ENCODE measurements at places on chromosomes 5 and 9.
A peak's percentile ranks its signal among the peaks of the same experiment; 100 is the strongest.

GRCh38 chr9:91421128-91421765 lies 2.4 kb downstream of the NFIL3 start:
- no peak for DNase-seq

- DNase-seq = no peak
Observed at GRCh38 chr5:160451281-160451680, 29.6 kb downstream of the PTTG1 start.

GRCh38 chr9:134412298-134412711 lies 86.0 kb downstream of the RXRA start:
- no peak for DNase-seq

GRCh38 chr5:61232490-61233050 lies 70.3 kb upstream of the SMIM15 start:
- DNase-seq = no peak

- no peak for DNase-seq
Observed at GRCh38 chr5:97267767-97268166, 84.7 kb upstream of the RIOK2 start.

DNA sequence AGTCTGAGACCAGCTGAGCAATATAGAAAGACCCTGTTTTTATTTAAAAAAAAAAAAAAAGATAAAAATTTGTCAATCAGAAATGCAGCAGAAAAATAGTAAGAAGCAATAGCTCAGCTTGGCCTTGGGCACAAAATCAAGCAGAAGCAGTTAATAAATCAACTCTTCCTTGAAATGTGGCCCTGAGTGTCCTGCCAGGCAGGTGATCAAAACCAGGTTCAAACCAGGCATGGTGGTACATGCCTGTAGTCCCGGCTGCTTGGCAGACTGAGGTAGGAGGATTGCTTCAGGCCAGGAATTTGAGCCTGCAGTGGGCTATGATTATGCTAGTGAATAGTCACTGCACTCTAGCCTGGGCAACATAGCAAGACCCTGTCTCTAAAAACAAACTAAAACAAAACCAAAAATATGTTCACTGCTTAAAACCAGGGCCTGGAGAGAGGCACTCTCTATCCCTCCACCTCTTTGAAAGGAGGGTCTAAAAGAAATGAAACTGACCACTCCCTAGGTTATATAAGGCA lies 27.9 kb upstream of the KLF9 start:
- DNase-seq = no peak

DNA sequence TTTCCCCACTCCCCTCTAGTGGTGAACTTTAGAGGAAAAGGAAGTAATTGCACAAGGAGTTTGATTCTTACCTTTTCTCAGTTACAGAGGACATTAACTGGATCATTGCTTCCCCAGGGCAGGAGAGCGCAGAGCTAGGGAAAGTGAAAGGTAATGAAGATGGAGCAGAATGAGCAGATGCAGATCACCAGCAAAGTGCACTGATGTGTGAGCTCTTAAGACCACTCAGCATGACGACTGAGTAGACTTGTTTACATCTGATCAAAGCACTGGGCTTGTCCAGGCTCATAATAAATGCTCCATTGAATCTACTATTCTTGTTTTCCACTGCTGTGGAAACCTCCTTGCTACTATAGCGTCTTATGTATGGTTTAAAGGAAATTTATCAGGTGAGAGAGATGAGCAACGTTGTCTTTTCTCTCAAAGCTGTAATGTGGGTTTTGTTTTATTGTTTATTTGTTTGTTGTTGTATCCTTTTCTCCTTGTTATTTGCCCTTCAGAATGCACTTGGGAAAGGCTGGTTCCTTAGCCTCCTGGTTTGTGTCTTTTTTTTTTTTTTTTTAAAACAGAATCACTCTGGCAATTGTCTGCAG lies 25.3 kb downstream of the SLC22A5 start:
- no peak for DNase-seq

DNA sequence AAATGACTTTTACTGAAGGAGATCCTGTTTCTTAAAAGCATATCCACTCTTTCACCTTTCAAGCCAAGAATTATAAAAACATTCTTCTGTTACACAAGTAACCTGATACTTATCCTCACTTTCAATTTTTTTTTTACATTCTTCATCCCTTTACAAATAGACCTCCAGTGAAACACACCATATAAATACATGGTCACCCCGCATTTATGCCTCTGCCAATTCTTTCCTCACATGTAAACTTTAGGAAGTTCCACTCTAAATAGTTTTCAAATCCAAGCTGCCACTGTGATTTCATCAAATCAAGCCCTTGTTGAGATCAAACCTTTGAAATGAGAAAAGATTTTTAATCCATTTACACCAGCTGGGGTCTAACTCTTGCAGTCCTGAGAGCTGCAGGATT lies 40.0 kb downstream of the GAS1 start:
- no peak for DNase-seq

DNA sequence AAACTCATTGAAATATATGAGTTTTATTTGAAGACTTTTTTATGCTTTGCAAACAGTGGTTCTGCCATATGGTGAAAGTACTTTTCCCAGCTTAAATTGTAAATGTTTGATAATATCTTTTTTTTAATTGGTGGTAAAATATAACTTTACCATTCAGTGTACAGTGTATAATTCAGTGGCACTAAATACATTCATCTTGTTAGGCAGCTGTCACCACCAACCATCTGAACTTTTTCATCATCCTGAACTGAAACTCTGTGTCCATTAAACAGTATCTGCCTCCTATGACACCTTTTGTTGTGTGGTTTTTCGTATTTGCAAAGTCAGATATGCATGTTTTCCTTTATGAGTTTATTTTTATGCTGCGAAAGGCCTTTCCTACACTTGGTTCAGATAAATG lies 45.1 kb downstream of the FBXO38 start:
- no peak for DNase-seq

DNA sequence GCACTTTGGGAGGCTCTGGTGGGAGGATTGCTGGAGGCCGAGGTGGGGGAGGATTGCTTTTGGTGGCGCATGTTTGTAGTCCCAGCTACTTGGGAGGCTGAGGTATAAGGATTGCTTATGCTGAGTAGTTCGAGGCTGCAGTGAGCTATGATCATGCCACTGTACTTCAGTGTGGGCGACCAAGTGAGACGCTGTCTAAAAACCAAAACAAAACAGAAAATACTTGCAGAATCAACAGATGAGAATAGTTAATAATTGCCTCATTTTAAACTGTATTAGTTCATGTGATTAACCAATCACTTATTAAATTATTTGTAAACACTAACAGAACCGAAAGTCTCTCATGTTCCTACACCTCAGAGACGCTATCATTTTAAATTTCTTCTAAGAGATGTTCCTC lies 118.1 kb downstream of the CCDC171 start:
- DNase-seq = no peak

GRCh38 chr5:95808686-95809413 lies 13.7 kb downstream of the GLRX start:
- peak; percentile 62 for DNase-seq

GRCh38 chr5:76709762-76710161 lies 6.2 kb upstream of the F2R start:
- DNase-seq = no peak

DNA sequence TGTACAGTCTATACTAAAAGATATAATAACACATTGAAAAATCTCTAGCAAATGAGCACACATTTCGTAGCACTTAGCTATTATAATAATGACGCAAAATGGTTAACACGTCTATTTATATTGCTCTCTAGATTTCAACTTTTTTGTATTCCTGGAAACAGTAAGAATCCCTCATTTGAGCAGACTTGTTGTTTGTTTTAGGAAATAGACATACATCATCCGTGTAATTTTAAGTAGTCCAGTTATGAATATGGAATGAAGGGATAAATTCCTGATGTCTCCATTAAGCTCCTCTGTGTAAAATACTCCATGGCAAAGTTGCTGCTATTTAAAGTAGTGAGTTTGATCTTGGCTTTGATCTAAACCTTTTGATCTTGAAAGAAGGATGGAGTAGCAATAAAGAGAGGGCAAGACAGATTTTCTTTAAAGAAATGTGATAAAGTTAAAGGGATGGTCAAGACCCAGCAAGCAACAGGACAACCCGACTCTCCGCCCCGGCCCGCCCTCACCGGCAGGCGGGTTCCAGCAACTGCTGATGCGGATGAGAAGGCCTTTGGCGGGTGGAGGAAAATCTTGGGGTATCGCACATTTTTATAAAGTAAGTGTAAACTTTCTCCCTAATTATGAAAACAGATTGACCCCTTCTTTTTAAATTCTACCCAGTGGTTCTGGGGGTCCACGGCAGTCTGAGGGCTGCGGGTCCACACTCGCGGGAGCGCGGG lies 277.4 kb downstream of the AOPEP start:
- no peak for DNase-seq

DNA sequence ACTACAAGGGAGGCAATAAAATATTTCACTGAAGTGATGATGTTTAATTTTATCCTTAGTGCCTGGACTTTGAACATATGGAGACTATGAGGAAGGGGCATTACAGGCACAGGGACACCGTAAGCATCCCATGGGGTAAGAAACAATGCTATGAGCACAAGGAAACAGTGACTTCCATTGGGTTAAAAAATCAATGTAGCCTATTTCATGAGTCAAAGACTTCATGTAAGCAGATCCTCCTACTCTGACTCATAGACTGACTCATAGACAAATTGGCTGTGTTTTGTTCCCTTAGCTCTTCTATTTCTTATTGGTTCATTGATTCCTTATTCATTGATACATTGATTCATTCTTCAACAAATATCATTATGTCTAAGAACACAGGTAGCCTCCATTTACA lies 351.0 kb downstream of the PRELID2 start:
- DNase-seq = no peak

GRCh38 chr5:61132559-61132958 lies 29.7 kb downstream of the SMIM15 start:
- no peak for DNase-seq

DNA sequence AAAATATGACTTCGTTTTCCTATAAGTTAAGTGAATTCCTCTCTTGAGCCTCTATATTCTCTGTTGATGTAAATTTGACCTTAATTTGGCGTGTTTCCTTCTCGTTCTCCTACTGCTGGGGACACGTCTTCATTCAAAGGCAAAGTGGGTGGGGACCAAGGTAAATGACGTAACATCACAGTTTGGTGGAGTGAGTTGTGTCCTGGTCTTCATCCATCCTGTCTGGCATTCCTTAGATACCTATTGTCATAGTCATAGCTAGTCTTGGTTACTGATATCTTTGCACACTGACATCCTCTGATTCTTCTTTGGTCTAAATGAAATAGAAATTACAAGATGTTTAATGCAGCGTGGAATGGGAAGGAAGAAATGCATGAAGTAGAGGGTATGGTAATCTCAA lies 108.5 kb downstream of the NNT start:
- DNase-seq = no peak

DNA sequence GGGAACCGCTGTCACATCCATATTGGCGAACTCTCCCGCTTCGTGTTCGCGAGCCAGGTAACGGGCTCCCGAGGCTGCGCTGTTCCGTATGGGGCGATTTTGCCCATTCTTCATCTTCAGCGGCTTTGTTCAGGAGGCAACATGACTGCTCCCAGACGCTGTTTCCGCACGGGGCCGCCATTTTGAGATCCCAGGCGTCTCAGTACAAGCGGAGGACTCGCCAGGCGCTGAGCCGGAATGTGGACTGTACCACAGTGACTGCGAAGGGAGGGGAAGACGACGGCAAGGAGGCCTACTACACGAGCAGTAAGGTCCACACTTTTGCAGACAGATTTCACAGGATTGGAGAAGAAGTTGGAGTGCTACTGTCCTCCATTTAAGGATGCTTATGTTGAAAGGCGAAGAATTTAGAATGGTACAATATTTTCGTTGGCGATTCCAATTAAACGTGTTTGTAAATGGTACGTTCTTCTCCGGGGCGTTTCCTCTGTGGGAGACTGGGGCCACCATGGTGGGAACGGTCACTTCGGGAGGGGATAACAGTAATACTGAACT lies 41.6 kb upstream of the ZNF300 start:
- no peak for DNase-seq

- no peak for DNase-seq
Observed at GRCh38 chr9:93908591-93909241, 46.4 kb downstream of the BARX1 start.

GRCh38 chr9:27755846-27756245 lies 182.6 kb upstream of the C9orf72 start:
- DNase-seq = no peak

- no peak for DNase-seq
Observed at GRCh38 chr9:17587113-17587512, 8.2 kb downstream of the SH3GL2 start.

DNA sequence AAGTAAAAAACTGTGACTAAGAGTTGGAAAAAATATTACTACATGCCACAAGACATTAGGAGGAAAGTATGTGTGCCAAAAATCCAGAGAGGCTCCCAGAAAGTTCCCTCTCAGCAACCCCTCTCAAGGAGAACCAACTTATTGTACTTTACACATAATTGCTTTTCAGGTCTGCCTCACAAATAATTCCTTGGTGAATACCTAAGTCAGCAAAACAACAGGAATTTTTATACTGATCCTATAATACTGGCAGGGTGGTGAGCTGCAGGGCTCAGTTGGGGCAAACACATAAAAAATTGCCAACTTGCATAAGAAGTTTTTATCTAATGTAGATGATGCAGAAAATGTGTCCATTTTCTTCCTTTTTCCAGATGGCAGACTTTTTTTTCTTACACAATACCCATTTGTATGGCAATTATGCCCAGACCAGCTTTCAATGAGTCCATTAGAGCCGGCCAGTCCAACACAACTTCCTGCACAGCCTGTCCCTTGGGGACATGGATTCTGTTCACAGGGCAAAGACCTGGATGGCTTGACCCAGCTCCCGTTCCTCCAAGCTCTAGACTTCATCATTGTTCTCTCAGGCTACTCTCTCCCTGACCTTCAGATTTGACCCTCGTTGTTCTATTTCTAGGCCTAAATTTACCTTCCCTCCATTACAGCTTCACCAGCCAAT lies 31.3 kb downstream of the MARCHF3 start:
- no peak for DNase-seq

- DNase-seq = no peak
Observed at GRCh38 chr9:95834281-95834907, 41.1 kb upstream of the ERCC6L2 start.

DNA sequence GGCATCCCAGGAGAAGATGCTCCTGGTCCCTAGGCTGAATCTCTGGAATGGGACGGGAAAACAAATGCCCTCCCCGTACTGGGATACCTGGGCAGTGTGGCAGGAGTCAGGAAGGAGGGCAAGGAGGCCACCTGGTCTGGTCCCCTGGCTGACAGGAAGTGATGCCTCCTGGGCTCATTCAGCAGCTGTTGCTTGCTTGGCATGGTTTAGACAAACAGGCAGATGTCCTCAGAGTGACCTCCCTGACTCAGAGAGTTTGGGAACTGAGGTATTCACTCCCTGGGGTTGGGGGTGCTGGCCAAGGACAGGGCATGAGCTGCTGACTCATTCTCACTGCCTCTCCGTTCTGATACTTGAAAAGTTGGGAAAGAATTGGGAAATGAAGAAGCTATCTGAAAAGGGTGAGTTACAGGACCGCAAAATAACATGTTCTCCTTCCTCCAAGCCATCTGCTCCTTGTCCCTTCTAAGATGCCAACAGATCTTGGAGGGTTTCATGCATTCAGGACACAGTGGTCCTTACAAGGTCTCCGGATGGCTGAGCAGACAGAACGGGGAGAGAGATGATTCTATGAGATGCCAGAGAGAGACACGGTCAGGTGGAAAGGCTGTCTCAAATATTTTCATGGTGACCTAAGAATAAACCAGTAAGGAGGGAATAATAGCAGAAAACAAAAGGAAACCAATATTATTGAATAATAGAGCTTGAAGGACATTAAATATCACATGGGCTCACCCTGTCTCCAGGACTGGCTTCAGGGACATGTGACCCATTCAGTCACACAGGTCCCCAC lies 534.5 kb downstream of the BNC2 start:
- no peak for DNase-seq
